ENCODE measurements at places on chromosomes 2 and 18.

DNA sequence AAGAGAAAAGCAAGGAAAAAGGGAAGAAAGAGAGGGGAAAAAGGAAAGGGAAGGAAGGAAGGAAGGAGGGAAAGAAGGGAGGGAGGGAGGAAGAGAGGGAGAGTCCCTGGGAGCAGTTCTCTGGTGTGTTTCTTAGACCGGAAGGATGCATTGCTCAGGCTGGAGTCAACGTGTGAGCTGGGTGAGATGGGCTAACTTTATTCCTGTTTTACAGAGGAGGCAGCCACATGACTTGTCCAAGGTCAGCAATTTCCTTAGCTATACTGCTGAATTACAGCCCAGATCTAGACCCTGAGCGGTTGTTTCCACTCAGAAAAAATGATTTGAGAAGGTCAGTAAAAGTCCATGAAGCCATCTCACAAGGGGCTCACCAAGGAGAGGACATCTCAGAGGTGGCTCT is 86.6 kb upstream of the APCDD1 start:
- DNase-seq = no peak

DNA sequence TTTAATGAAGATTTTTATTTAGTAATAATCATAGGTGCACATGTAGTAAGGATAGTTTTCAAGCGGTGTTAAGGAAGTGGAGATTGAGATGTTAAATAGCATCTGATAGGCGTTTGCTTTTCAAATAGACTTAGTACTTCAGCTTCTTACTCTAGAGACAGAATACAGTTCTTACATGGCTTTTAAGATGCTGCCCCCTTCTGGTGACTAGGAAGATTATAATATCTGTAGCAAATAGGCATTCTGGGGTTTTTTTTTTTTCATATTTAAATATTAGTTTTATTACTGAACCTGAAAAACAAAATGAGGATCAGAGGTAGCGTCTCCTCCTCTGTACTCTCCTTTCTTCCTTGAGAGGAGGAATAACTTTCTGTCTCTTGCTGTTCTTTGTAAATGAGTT is 100.2 kb downstream of the AGAP1 start:
- DNase-seq = peak; percentile 80

DNA sequence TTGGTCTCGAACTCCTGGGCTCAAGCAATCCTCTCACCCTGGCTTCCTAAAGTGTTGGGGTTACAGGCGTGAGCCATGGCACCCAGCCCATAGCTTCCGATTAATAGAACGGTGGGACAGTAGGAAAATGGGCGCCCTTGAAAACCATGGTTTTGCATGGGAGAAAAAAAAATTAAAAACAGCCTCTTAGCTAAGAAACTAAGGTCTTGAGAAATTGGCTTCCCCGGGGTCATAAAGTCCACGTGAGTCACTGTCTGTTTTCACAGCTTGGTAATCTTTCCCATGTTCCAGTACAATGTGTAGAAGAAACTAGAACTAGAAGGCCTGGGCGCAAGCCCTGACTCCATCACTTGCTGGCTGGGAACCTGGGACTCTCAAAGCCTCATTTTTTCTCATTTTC is 20.7 kb downstream of the B3GNT2 start:
- no peak for DNase-seq

GRCh38 chr2:191643429-191643828 is 34.5 kb upstream of the NABP1 start:
- no peak for DNase-seq

- DNase-seq = no peak
Observed at GRCh38 chr2:48219555-48220436, 310.2 kb upstream of the STON1 start.

DNA sequence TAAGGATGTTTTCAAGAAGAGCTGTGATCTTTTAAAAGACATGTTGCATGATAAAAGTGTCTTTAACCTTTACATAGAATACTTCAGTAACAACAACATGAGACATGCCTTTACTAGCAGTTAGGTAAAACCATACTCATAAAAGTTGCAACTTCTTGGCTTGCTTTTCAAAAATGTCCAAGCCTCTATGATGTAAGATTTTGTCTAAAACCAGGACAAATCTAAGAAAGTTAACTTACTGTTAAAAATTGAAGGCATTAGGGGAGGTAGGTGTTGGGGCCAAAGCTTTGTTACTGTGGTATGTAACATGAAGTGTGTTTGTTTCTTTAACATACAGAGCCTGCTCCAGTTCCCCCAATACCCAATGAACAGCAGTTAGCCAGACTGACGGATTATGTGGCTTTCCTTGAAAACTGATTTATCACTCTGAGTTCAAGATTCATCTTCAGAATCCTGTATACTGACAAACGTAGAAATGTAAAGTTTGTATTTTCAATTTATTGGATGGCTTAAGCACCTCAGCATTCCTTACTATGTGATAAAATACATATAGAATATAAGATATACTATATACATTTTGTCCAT is 11.7 kb downstream of the COPS8 start:
- DNase-seq = no peak

DNA sequence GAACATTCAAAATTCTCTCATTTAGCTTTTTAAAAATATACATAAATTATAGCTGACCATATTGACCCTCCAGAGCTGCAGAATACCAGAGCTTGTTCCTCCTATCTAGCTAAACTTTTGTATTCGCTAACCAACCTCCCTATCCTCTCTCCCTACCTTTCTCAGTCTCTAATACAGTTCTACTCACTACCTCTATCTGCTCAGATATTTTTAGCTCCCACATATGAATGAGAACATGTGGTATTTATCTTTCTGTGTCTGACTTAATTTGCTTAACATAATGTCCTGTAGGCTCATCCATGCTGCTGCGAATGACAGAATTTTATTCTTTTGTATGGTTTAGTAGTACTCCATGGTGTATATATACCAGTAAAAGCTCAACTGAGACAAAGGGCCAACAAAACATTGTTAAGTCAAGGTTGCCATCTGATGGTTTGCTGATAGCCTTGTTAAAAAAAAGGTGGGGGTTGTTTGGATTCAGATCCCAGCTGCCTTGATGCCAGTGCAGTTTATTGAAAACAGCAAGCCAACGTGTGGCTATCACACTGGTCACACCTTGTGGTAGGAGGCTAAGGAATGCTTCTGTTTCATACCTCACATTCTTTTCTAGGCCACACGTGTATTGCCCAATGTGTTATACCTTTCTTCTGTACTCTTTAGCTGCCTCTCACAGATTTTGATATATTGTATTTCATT is 101.5 kb downstream of the VWA3B start:
- no peak for DNase-seq

- no peak for DNase-seq
Observed at GRCh38 chr2:1656961-1657841, 87.1 kb downstream of the PXDN start.

GRCh38 chr2:235668782-235669181 is 174.9 kb downstream of the AGAP1 start:
- DNase-seq = no peak

- DNase-seq = no peak
Observed at GRCh38 chr2:42254186-42254895, 85.2 kb downstream of the EML4 start.

DNA sequence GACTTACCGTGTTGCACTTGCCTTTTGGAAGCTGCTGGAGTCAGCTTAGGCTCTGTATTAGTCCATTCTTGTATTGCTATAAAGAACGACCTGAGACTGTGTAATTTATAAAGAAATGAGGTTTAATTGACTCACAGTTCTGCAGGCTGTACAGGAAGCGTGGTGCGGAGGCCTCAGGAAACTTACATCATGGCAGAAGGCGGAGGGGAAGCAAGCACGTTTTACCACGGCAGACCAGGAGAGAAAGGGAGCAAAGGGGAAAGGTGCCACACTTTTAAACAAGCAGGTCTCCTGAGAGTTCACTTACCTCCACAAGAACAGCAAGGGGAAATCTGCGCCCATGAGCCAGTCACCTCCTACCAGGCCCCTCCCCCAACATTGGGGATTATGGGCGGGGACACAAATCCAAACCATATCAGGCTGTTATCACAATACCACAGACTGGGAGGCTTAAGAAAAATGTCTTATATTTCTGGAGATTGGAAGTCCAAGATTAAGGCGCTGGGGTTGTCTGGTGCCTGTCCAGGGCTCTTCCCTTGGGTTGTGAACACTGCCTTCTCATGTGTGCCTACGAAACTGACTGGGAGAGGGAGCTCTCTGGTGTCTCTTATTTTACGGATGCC is 3.6 kb upstream of the D2HGDH start:
- no peak for DNase-seq

GRCh38 chr2:43136876-43137275 is 89.5 kb downstream of the ZFP36L2 start:
- DNase-seq = no peak

- DNase-seq = no peak
Observed at GRCh38 chr2:145916799-145917198, 1396.9 kb upstream of the ZEB2 start.

- no peak for DNase-seq
Observed at GRCh38 chr18:78458356-78458755, 521.3 kb upstream of the SALL3 start.

DNA sequence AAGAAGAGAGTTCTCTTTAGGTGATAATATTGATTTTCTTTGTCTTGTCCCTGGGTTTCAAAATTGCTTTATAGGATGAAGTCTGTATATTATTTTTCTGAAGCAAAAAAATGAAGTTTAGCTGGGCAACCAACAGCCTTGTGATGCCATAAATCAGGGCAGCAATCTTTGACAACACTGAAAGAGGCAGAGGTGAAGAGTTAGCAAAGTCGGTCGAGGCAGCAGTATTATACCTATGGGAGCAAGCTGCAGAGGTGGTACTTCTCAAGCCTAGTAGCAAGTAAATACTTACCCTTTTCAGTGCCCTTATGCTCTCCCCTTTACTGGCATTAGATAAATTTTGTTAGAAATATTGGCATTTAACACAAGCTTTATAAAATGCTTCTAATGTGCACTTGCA is 92.9 kb downstream of the NETO1 start:
- DNase-seq = no peak

- DNase-seq = no peak
Observed at GRCh38 chr2:55156326-55156725, 75.8 kb downstream of the CLHC1 start.

- DNase-seq = no peak
Observed at GRCh38 chr2:113342650-113343049, 63.9 kb upstream of the PAX8 start.

DNA sequence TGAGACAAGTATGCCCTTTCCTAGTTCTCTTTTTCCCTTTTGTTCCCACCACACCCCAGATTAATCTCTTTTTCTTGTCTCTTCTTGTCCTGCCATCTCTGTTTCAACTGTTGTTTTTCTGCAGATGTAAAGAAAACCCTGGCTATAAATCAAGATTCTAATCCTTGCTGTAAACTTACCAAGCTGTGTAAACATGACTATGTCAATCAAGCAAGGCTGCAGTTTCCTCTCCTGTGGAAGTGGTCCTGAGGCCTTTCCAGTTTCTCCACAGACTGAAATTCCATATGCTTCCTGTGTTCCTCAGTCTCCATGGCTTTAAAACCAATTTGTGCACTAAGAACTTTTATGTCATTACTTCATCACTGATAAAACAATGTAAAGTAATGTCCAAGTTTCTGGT is 288.8 kb upstream of the PIK3C3 start:
- no peak for DNase-seq

DNA sequence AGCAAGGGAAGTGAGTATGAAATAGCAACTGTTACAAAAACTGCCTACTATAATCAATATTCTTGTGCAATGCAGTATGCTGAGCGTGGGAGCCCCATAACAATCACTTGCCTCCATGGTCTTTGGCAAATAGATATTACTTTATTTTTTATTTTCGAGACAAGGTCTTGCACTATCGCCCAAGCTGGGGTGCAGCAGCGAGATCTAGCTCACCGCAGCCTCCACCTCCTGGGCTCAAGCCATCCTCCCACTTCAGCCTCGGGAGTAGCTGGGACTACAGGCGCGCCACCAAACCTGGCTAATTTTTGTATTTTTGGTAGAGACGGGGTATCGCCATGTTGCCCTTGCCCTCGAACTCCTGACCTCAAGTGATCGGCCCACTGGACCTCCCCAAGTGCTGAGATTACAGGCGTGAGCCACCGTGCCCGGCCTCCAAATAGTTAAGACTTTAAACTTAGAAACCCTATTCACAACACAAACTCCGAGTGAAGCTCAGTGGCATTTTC is 1.2 kb upstream of the CCNT2 start:
- peak; percentile 11 for DNase-seq

DNA sequence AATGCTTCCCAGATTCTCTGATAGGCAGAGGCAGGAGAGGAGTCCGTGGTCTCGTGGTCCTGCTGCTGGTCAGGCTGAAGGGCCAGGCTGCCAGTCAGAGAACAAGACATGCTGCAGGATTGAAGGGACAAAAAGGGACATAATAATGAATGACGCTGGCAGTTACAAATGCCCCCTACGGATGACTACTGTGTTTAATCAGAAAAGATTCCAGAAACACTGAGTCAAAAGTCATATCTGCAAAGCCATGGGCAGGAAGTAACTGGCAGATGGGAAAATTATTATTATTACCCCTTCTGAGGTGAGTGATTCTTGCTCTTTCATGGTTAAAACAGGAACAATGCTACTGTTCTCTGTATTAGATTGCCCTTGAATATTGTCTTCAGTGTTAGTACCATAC is 19.0 kb downstream of the LCT start:
- no peak for DNase-seq

- DNase-seq = no peak
Observed at GRCh38 chr2:38722271-38723061, 28.7 kb downstream of the SRSF7 start.

DNA sequence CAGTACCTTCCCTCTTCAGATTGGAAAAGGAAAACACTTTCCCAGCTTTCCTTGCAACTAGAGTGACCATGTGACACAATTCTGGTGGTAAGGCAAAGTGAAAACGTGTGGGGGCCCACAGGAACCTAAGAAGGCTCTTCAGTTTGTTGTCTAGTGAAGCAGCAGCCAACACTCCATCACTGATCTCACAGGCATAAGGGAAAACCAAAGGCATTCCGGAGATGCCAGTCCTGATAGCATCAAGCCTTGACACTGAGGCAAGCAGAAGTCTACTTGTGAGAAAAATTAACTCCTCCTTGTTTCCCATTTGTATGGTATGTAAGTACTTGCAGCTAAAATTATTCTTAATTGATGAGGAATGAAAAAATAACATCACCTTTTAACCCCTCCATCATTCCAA is 88.3 kb downstream of the ETAA1 start:
- no peak for DNase-seq

GRCh38 chr2:216113572-216113971 is 4.4 kb downstream of the XRCC5 start:
- DNase-seq = no peak

DNA sequence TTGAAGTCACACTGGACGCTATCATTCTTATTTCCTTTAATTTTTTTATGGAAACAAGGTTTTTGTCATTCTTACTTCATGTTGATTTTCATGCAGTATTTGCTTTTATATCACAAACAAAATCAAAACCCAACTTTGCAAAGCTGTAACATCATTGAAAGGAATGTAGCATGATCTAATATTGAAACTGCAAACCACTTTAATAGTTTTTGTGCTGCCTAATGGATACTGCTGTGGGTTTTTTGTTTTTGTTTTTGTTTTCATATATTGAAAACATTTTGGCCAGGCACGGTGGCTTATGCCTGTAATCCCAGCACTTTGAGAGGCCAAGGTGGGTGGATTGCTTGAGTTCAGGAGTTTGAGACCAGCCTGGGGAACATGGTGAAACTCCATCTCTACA is 81.6 kb downstream of the MAP2 start:
- DNase-seq = no peak

GRCh38 chr2:128272601-128273468 is 45.8 kb downstream of the HS6ST1 start:
- no peak for DNase-seq

GRCh38 chr2:216553093-216553478 is 54.4 kb downstream of the RPL37A start:
- DNase-seq = no peak
